Cardiac muscle cell (in vitro differentiated cells and primary cell): ENCODE measurements at places on chromosomes 13 and 19. TPM values are rescaled to one million over a fixed set of nuclear protein-coding genes. Genes with fewer than 3 reads are reported as not detected.
A peak's percentile ranks its signal among the peaks of the same experiment; 100 is the strongest.

The CPB2 gene
- total RNA-seq, result not detected in 2 replicates

The CGB7 gene
- 3.9 and 8.3 TPM in 2 replicates for total RNA-seq

The CPT1C gene
- 29.0 and 33.8 TPM in 2 replicates for total RNA-seq

The ZNF554 gene
- total RNA-seq, result 11.6 and 18.2 TPM in 2 replicates

The SOHLH2 gene
- total RNA-seq, result 1.6 and 7.0 TPM in 2 replicates

DNA sequence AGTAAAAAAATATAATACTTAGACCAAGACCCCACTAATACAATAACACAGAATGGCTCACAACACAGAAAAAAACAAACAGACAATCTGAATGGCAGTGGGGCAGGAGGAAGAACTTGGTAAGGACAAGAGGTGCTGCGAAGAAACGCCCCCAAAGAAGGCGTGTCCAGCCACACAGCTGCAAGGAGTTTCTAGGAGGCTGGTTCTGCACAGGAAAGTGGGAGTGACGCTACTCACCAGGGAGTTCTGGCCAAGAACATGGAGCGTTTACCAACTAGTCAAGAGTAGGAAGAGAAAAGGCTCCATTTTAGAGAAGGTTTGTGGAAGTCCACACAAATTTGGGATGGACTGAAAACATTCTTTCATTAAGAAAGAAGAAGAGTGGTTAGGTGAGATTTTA lies 95.3 kb upstream of the SLC15A1 start:
- H3K4me1 ChIP-seq, result no peaks in the 10 kb centered on the region
- H3K27me3 ChIP-seq, result no peaks in the 10 kb centered on the region
- H3K4me3 ChIP-seq, result no peak overlapping the region
- peak; percentile 71 for DNase-seq

DNA sequence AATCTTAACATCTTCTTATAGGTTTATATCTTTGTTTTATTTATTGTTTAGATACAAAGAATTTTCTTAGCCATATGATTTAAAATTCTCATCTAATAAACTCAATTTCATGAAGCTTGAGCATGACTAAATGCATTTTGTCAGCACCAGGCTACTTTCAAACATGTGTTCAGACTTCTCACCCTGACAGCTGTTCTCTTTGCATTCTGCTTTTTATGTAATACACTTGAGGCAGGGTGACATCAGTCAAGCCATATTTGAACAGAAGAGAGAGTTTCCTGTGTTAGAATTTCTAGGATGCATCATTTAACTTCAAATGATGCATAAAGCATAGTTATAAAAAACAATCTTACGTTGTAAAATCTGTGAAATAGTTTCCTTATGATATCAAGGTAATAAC lies 1295.1 kb upstream of the PCDH20 start:
- H3K4me3 ChIP-seq, result no peak overlapping the region
- H3K27me3 ChIP-seq, result no peaks in the 10 kb centered on the region
- no peak overlapping the region for H3K27ac ChIP-seq
- no peak for DNase-seq
- H3K36me3 ChIP-seq, result no peaks in the 10 kb centered on the region

DNA sequence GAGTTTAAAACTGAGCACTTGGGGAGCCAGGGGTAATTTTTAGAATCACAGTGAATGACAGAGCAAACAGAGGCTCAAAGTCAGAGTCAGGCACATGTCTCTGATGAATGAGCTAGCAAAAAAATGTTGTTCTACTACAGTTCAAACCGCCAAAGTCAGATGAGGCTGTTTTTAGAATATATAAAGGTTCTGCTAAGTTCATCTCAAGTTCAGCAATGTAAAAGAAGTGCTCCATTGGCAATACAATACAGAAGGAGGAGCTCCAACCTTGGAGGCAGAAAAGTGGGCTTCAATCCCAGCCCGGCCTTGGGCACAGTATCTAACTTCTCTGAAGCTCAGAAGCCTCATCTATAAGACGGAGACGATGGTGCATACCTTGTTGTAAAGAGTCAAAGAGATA lies 70.1 kb upstream of the IPO5 start:
- no peak for DNase-seq
- no peak overlapping the region for H3K27ac ChIP-seq
- no peaks in the 10 kb centered on the region for H3K27me3 ChIP-seq
- no peak overlapping the region for H3K4me3 ChIP-seq
- H3K36me3 ChIP-seq, result no peaks in the 10 kb centered on the region

GRCh38 chr13:96617528-96617927 lies 376.7 kb downstream of the OXGR1 start:
- no peak overlapping the region for H3K27ac ChIP-seq
- H3K4me3 ChIP-seq, result no peak overlapping the region
- DNase-seq, result no peak
- H3K27me3 ChIP-seq, result no peaks in the 10 kb centered on the region
- H3K4me1 ChIP-seq, result no peaks in the 10 kb centered on the region
- no peaks in the 10 kb centered on the region for H3K36me3 ChIP-seq

- peaks cover 15% of the 10 kb centered on the region for H3K36me3 ChIP-seq
- H3K4me3 ChIP-seq, result no peak overlapping the region
- no peak overlapping the region for H3K27ac ChIP-seq
Measured at GRCh38 chr19:36685835-36686234, 1.6 kb upstream of the ZNF567 start.

GRCh38 chr19:21328406-21328805 lies 804 bp downstream of the ZNF708 start:
- DNase-seq, result peak; percentile 8
- peaks cover 7% of the 10 kb centered on the region for H3K4me1 ChIP-seq
- H3K27me3 ChIP-seq, result no peaks in the 10 kb centered on the region
- peak overlapping the region; percentile 82 for H3K4me3 ChIP-seq

GRCh38 chr19:13366529-13367143 lies 139.6 kb downstream of the CACNA1A start:
- H3K4me1 ChIP-seq, result no peaks in the 10 kb centered on the region
- H3K27ac ChIP-seq, result no peak overlapping the region
- H3K27me3 ChIP-seq, result no peaks in the 10 kb centered on the region
- no peak overlapping the region for H3K4me3 ChIP-seq
- DNase-seq, result peak; percentile 36

GRCh38 chr19:54209811-54210494 lies 9.3 kb downstream of the RPS9 start:
- H3K4me3 ChIP-seq, result no peak overlapping the region
- DNase-seq, result peak; percentile 52
- peaks cover 39% of the 10 kb centered on the region for H3K4me1 ChIP-seq
- H3K27ac ChIP-seq, result peak overlapping the region; percentile 68
- H3K36me3 ChIP-seq, result peaks cover 28% of the 10 kb centered on the region

- no peak overlapping the region for H3K27ac ChIP-seq
- no peak for DNase-seq
- no peaks in the 10 kb centered on the region for H3K27me3 ChIP-seq
- H3K4me1 ChIP-seq, result no peaks in the 10 kb centered on the region
- no peak overlapping the region for H3K4me3 ChIP-seq
- H3K36me3 ChIP-seq, result no peaks in the 10 kb centered on the region
Measured at GRCh38 chr19:28585796-28586195, 627.2 kb downstream of the UQCRFS1 start.

- H3K27me3 ChIP-seq, result no peaks in the 10 kb centered on the region
- DNase-seq, result no peak
- peaks cover 3% of the 10 kb centered on the region for H3K4me1 ChIP-seq
- H3K4me3 ChIP-seq, result no peak overlapping the region
- H3K27ac ChIP-seq, result no peak overlapping the region
Measured at GRCh38 chr19:35543280-35544109, 1.9 kb upstream of the TMEM147 start.

DNA sequence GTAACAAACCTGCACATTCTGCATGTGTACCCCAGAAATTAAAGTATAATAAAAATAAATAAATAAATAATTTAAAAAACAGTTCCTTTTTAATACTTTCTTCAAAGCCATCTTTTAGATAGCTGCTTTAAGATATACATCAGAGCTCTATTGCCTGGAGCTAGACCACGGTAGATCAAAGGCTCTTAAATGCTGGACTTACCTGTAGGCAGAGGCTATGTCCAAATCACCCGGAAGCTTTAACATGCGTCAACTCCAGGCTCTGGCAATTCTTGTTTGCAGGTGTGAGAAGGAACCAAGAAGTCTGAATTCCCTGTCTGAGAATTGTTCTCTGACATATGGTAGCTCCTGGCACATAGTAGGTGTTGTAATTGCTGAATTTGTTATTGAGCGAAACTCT lies 1.6 kb upstream of the METTL21C start:
- no peak overlapping the region for H3K27ac ChIP-seq
- peaks cover 13% of the 10 kb centered on the region for H3K4me1 ChIP-seq
- no peak for DNase-seq
- H3K4me3 ChIP-seq, result no peak overlapping the region
- H3K36me3 ChIP-seq, result no peaks in the 10 kb centered on the region

DNA sequence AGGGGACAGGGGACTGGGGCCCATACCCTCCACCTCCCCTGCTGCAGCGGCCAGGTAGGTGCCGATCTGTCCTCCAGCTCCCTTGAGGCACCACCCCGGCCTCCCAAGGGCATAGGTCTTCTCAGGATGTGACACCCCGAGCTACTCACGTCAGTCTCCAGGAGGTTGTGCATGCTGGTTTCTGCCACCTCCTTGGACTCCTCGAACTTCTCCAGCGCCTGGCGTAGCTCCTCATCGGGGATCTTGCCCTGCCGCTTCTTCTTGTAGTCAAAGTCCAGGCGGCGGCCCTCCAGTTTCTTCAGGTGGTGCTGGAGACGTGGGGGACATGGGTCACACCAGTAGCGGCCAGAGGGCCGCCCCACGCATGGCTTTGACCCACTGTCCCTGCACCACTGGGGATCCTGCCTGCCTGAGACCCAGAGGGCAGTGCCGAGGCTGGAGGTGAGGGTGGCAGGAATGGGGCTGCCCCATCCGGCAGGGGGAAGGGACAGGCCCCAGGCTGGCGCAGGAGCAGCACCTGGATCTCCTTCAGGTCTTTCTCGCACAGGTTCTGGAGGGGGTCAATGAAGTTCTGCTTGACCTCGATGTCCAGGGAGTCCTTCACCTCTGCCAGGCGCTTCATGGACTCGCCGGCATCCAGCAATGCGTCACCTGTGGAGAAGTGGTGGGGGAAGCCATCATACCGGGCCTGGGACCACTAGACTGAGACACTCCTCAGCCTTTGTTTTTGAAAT lies 20.4 kb downstream of the MPND start:
- no peaks in the 10 kb centered on the region for H3K27me3 ChIP-seq
- H3K27ac ChIP-seq, result peak overlapping the region; percentile 57
- no peaks in the 10 kb centered on the region for H3K4me1 ChIP-seq
- peaks cover 27% of the 10 kb centered on the region for H3K36me3 ChIP-seq
- DNase-seq, result no peak

DNA sequence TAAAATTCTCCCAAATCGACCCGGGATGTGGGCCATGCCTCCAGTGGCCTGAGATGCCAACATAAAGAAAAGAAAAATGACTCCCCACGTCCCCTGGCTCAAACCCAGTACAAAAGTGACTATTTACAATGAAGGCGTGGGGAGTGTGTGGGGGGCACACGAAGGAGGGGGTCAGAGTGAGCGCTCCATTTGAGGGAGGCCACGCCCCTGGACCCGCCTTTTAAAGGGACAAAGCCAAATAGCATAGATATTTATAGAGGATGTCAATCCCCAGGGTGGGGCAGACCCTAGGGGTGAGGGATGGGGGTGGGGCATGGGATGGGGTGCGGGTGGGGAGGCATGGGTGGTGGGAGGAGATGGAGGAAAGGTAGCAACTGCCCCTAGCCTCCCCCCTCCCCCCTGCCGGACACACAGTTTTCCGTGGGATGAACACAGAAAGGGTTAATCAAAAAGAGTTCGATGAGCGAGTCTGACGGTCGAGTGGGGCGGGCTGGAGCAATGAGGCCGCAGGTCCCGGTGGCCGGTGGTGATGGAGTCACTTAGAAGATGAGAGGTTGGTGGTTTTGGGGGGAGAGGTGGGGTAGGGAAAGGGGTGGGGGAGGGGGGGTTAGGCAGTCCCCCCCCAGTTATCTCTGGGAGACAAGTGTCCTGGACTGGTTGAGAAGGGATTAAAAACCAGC lies 20.1 kb upstream of the NANOS2 start:
- DNase-seq, result no peak
- H3K4me3 ChIP-seq, result no peak overlapping the region
- no peaks in the 10 kb centered on the region for H3K36me3 ChIP-seq
- H3K27me3 ChIP-seq, result peaks cover 20% of the 10 kb centered on the region
- no peaks in the 10 kb centered on the region for H3K4me1 ChIP-seq

DNA sequence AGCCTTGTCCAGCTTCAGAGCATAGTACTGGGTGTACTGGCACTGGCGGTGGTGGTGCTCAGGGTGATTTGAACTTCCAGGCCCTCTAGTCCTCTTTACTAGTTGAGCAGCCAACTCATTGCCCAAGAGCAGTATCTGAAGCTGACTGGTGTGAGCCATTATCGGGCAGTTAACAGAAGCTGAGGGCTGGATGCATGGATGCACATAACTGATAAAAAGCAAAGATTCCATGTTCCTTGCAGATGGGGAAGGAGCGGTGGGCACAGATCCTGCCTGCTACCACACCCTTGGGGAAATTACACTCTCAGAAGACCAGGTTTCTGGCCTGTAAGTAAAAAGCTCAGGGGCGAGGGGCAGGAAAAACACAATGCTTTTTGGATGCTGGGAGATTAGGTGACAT lies 499.4 kb upstream of the ARGLU1 start:
- no peak for DNase-seq
- no peak overlapping the region for H3K27ac ChIP-seq
- no peak overlapping the region for H3K4me3 ChIP-seq

DNA sequence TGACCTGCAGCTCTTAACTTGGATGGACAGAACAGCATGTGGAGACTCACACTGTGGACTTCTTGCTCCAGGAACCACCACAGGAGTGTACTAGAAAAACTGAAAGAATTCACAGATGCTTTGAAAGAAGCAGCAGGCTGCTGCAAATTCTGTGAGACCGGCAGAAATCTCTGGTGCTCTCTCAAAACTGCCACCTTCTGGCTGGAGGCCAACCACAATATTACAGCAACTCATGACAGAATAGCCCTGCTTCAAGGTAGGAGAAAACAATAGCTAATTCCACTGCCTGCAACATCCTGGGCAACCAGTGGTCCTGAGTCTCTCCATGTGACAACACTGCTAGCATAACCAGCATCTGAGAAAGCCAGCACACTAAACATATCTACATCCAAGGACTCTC lies 26.9 kb downstream of the CDK8 start:
- no peak for DNase-seq
- no peaks in the 10 kb centered on the region for H3K4me1 ChIP-seq
- no peak overlapping the region for H3K4me3 ChIP-seq

DNA sequence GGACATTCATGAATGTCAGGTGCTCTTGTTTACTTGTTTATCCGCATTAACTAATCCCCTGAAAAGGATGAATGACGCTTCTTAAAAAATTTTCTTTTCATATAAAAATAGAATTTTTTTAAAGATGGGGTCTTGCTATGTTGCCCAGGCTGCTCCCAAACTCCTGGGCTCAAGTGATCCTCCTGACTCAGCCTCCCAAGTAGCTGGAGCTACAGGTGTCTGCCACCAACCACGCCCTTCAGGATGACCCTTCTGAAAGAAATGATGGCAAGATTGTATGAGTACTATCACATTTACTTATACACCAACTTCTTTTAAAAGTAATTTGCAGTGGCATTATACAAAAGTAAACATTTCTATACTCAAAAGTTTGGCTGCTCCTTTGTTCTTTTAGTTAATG lies 6.2 kb upstream of the EBPL start:
- no peaks in the 10 kb centered on the region for H3K27me3 ChIP-seq
- no peak overlapping the region for H3K4me3 ChIP-seq

GRCh38 chr13:25848812-25849745 lies 202.7 kb downstream of the SHISA2 start:
- H3K4me3 ChIP-seq, result no peak overlapping the region
- H3K4me1 ChIP-seq, result no peaks in the 10 kb centered on the region
- H3K36me3 ChIP-seq, result no peaks in the 10 kb centered on the region
- no peak overlapping the region for H3K27ac ChIP-seq
- H3K27me3 ChIP-seq, result no peaks in the 10 kb centered on the region
